Prostate gland (tissue), 2 donors: ENCODE measurements at places on chromosomes 5 and 9. TPM values are rescaled to one million over a fixed set of nuclear protein-coding genes. Genes with fewer than 3 reads are reported as not detected.

DBH gene
- total RNA-seq, result not detected

TMEM171 gene
- total RNA-seq, result not detected

SMIM15 gene
- total RNA-seq, result 30.0 TPM

ITK gene
- total RNA-seq, result 2.2 TPM

RFESD gene
- total RNA-seq, result 14.8 TPM
